ENCODE measurements at places on chromosomes 11 and 22. TPM values are rescaled to one million over a fixed set of nuclear protein-coding genes. Genes with fewer than 3 reads are reported as not detected.

DNA sequence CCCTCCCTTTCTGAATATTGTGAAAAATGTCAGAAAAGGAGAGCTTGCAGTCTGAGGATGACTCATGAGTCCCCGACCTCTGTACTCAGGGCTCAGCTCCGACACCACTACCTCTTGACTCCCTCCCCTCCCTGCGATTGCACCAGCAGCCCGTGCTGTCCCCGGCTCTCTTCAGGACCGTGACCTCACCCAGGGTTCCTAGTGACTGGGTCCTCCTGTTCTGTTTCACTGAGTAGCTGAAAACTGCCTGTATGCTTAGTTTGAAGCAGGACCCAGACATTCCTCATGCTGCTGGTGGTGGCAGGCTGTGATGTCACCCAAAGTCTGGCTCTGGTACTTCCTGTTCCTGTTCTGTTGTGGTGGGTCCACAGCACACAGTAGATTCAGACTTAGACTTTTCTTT, 11.7 kb downstream of the PHRF1 start:
- DNase-seq = peak; percentile 73

- DNase-seq = no peak
Observed at GRCh38 chr11:8721609-8722500, 39.3 kb downstream of the RPL27A start.

- no peak for DNase-seq
Observed at GRCh38 chr11:134502153-134502550, 90.1 kb upstream of the B3GAT1 start.

- DNase-seq = no peak
Observed at GRCh38 chr11:117866526-117866925, 9.9 kb downstream of the FXYD6 start.

DNA sequence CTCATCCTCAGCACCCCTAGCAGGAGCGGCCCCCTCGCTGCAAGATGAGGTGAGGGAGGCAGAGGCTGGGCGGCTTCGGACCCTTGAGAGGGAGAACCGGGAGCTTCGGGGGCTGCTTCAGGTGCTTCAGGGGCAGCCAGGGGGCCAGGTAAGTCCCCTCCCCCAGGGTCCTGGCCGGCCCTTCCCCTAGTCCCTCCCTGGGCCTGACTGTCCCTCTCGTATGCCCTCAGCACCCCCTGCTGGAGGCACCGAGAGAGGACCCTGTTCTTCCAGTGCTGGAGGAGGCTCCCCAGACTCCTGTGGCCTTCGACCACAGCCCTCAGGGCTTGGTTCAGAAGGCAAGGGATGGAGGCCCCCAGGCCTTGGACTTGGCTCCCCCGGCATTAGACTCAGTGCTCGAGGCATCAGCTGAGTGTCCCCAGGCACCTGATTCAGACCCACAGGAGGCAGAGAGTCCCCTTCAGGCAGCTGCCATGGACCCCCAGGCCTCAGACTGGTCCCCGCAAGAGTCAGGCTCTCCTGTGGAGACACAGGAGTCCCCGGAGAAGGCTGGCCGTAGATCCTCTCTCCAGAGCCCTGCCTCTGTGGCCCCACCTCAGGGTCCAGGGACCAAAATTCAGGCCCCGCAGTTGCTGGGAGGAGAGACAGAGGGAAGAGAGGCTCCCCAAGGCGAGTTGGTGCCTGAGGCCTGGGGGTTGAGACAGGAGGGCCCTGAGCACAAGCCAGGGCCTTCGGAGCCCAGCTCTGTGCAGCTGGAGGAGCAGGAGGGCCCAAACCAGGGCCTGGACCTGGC, 4.0 kb downstream of the CCDC88B start:
- no peak for DNase-seq

Gene DDX25
- total RNA-seq = not detected
